A549 treated with CpdA at 1 μM for 4 hours (cell line): ENCODE measurements at places on chromosomes 3 and 15. TPM values are rescaled to one million over a fixed set of nuclear protein-coding genes. Genes with fewer than 3 reads are reported as not detected.

CPEB1 gene
- total RNA-seq, result 2.8 to 4.0 TPM (median 3.8 TPM) in 5 replicates

SERPINI2 gene
- not detected in 5 replicates for total RNA-seq

GOLGA6B gene
- not detected in 5 replicates for total RNA-seq

SPTSSB gene
- not detected in 5 replicates for total RNA-seq

GOLGA6D gene
- total RNA-seq, result 0.05 TPM in 1 of 5 replicates, not detected in the others

ANAPC13 gene
- 44.1 to 53.3 TPM (median 45.8 TPM) in 5 replicates for total RNA-seq

SYNPR gene
- not detected in 5 replicates for total RNA-seq

CYP19A1 gene
- total RNA-seq, result 0.15 to 0.28 TPM (median 0.19 TPM) in 3 of 5 replicates, not detected in the others

KCNMB3 gene
- total RNA-seq, result 0.99 to 1.7 TPM (median 1.5 TPM) in 5 replicates

GCNT3 gene
- 149 to 187 TPM (median 170 TPM) in 5 replicates for total RNA-seq

UBL7 gene
- total RNA-seq, result 40.9 to 44.2 TPM (median 42.6 TPM) in 5 replicates

LRRN1 gene
- total RNA-seq, result not detected in 5 replicates

JMJD7 gene
- total RNA-seq, result 2.2 to 4.2 TPM (median 3.5 TPM) in 5 replicates

SLC12A1 gene
- not detected in 5 replicates for total RNA-seq

IRAK2 gene
- 23.0 to 31.6 TPM (median 25.3 TPM) in 5 replicates for total RNA-seq

PTX3 gene
- total RNA-seq, result 0.57 to 1.2 TPM (median 0.90 TPM) in 5 replicates

CYP8B1 gene
- not detected in 5 replicates for total RNA-seq

HRH1 gene
- 8.8 to 9.7 TPM (median 9.0 TPM) in 5 replicates for total RNA-seq

RASGRP1 gene
- total RNA-seq, result 0.26 to 0.38 TPM (median 0.30 TPM) in 5 replicates

AMOTL2 gene
- 37.3 to 44.8 TPM (median 41.5 TPM) in 5 replicates for total RNA-seq

WDR49 gene
- not detected in 5 replicates for total RNA-seq

CCDC9B gene
- 14.7 to 20.5 TPM (median 17.0 TPM) in 5 replicates for total RNA-seq

TMC3 gene
- not detected in 5 replicates for total RNA-seq

BUB1B gene
- total RNA-seq, result 28.2 to 33.9 TPM (median 30.0 TPM) in 5 replicates

AKAP13 gene
- total RNA-seq, result 42.8 to 51.3 TPM (median 45.0 TPM) in 5 replicates

CISH gene
- 0.46 to 0.78 TPM (median 0.66 TPM) in 5 replicates for total RNA-seq

VGLL3 gene
- 4.1 to 10.3 TPM (median 6.8 TPM) in 5 replicates for total RNA-seq

IL5RA gene
- total RNA-seq, result not detected in 5 replicates

RSRC1 gene
- 26.2 to 39.0 TPM (median 27.8 TPM) in 5 replicates for total RNA-seq

SLC6A1 gene
- 0.02 TPM in 1 of 5 replicates, not detected in the others for total RNA-seq

MGLL gene
- total RNA-seq, result 56.6 to 76.2 TPM (median 62.9 TPM) in 5 replicates

SNX33 gene
- total RNA-seq, result 12.8 to 17.0 TPM (median 16.1 TPM) in 5 replicates

SCG3 gene
- total RNA-seq, result 0.05 TPM in 1 of 5 replicates, not detected in the others

A4GNT gene
- total RNA-seq, result not detected in 5 replicates

ACKR4 gene
- total RNA-seq, result not detected in 5 replicates

NR1I2 gene
- total RNA-seq, result not detected in 5 replicates

DISP2 gene
- 0.64 to 1.7 TPM (median 1.4 TPM) in 5 replicates for total RNA-seq

PDE12 gene
- total RNA-seq, result 13.3 to 14.9 TPM (median 14.6 TPM) in 5 replicates

SCN11A gene
- not detected in 5 replicates for total RNA-seq

LYZL4 gene
- not detected in 5 replicates for total RNA-seq

WNT5A gene
- 0.44 to 0.89 TPM (median 0.74 TPM) in 5 replicates for total RNA-seq

ZNF501 gene
- not detected in 5 replicates for total RNA-seq

ADAMTSL3 gene
- total RNA-seq, result 0.43 to 0.78 TPM (median 0.51 TPM) in 5 replicates

AHSG gene
- 0.09 to 0.12 TPM (median 0.11 TPM) in 3 of 5 replicates, not detected in the others for total RNA-seq

SLC12A8 gene
- 0.97 to 2.3 TPM (median 1.2 TPM) in 5 replicates for total RNA-seq

EFCC1 gene
- total RNA-seq, result 0.06 TPM in 1 of 5 replicates, not detected in the others

GHSR gene
- not detected in 5 replicates for total RNA-seq

NLGN1 gene
- not detected in 5 replicates for total RNA-seq

CCDC39 gene
- not detected in 5 replicates for total RNA-seq

STRC gene
- 0.09 to 0.45 TPM (median 0.13 TPM) in 5 replicates for total RNA-seq

GOLGA8A gene
- total RNA-seq, result 5.9 to 10.4 TPM (median 7.3 TPM) in 5 replicates

ZNF639 gene
- total RNA-seq, result 18.5 to 22.8 TPM (median 22.4 TPM) in 5 replicates

PPM1L gene
- 0.54 to 0.90 TPM (median 0.61 TPM) in 5 replicates for total RNA-seq

TMCO5A gene
- total RNA-seq, result not detected in 5 replicates
